ENCODE measurements at places on chromosomes 11 and 22.

GRCh38 chr11:4060182-4060923 is 34.2 kb upstream of the RRM1 start:
- ATAC-seq, result no peak

DNA sequence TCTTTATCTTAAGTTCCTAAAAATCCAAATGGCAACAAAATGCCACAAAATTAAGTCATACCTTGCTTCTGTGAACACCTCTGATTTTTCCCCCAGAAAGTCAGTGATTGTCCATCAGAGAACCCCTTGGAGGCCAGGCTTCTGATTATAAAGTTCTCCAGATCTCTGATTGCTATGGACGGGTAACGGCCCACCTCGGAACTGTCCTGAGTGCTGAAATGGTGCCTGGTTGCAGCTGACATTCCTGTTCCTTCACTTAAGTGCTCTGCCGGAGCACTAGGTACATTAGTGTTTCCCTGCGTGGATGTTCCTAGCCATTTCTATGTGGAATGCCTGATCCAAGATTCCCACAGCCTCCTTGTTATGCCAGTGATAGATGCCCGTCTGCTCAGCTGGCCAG is 85.0 kb downstream of the CHST1 start:
- ATAC-seq, result no peak

GRCh38 chr11:62552485-62553079 is 6.0 kb upstream of the AHNAK start:
- ATAC-seq, result no peak

- ATAC-seq, result peak; percentile 56
Measured at GRCh38 chr11:122020902-122021301, 95.1 kb downstream of the BLID start.

GRCh38 chr11:65610404-65610803 is 3.6 kb downstream of the MAP3K11 start:
- no peak for ATAC-seq

DNA sequence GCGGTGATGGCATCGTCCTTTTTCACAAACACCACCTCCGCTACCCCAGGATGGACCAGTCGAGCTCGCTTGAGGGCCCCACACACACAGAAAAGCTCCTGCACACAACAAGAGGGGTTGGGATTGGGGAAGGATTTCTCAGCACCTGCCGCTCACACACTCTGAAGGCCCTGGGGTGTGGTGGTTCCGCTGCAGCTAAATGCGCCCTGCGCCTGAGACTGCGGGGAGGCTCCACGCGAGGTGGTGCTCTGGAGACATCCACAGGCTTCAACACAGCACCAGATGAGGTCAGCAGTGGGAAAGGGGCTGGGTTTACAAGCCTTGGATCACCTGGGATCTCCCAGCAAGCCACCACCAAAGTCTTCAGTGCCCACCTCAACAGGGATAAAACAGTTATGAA is 22.7 kb downstream of the POLDIP3 start:
- no peak for ATAC-seq

DNA sequence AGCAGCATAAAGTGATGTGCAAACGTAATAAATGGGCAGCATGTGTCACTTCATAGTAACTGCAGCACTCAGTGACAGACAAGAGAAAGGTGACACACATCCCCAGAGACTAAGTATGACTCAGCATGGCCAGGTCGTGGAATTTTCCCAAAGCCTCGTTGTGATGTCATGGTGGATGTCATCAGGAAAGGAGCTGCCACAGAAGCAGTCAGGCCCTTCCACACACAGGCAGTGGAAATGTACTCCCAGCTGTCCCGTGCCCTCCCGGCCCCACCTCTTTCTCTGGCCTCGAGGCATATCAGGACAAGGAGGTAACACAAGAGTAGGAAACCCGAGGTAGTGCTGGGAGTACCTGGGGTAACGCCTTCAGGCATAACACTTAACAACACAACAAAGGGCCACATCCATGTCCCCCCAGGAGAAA is 8.1 kb downstream of the PC start:
- ATAC-seq, result peak; percentile 55

DNA sequence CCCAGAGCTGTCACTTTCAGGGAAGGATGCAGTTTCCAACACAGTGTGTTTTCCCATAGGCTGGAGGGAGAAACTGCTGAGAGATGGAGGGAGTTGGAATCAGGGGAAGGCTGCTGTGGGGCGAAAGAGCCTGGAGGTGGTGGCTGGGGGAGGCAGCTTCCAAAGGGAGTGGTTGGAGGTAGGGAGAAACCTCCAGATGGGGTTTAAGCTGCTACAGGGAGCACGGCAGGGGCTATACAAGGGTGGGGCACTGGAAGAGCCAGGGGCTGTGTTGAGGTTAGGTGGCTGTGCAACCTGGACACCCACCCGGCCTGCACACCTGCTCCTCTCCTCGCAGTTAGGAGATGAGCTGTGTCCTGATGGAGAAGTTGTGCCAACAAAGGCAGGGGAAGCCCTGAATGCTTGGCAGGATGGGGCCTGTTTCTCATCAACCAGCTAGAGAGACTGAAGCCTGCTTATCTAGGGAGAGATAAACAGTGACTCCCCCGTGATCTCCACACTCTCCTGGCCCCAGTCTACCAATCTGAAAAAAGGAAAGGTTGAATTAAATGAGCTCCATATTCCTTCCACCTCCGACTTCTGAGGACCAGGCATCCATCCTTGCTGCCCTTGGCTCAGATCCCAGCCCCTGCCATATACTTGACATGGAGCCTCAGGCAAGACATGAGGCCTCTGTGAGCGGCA is 3.6 kb upstream of the SLCO2B1 start:
- no peak for ATAC-seq

DNA sequence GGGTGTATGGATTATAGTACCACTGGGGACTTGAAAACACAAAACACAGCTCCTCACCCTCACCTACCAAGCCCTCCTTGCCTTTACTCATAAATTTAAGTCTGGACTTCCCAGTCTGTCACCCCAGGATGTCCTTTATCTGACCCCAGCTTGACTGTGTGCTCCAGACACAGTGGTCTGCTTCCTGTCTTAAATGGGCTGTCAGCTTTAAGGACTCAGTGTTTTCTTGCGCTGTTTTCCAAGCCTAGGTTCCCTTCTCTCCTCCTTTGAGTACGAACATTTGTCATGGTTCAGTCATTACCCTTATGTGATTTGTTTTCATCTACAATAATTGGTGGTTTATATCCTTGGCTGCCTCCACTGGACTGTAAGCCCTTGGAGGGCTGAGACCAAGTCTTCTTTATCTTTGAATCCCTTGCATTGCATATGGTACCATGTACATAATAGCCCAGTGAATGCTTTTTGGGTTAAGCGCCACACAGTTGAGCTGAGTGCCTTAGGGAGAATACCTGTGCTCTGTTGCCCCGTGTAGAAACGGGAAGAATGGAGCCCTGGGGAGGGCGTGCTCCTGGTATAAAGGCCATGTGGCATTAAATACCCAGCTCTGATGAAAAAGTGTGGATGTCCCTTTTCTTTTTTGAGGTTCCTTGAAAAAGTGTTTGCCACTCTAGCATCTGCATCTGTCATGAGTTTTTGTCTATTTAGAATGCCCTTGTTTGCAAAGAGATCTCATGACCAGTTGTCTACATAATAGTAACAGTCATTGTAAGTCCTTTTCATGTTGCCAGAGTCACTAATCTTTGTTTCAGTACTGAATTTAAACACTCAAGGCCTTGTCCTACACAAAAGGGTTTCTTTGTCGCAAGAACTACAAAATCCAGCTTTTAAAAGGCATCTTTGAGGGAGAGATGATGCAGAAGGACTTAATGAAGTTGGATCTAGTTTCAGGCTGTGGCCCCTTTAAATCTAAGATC is 14.0 kb downstream of the PANX1 start:
- ATAC-seq, result peak; percentile 61

GRCh38 chr11:111795334-111795985 is 29.3 kb upstream of the PPP2R1B start:
- no peak for ATAC-seq

GRCh38 chr11:134888821-134889220 is 476.8 kb upstream of the B3GAT1 start:
- no peak for ATAC-seq

GRCh38 chr11:47369676-47370075 is 8.7 kb downstream of the SPI1 start:
- no peak for ATAC-seq

Measured in SK-N-SH treated with all-trans-retinoic acid at 6 μM for 48 hours (cell line).